OCI-LY7 (cell line): ENCODE measurements at places on chromosomes 13 and 19.
A peak's percentile ranks its signal among the peaks of the same experiment; 100 is the strongest.

DNA sequence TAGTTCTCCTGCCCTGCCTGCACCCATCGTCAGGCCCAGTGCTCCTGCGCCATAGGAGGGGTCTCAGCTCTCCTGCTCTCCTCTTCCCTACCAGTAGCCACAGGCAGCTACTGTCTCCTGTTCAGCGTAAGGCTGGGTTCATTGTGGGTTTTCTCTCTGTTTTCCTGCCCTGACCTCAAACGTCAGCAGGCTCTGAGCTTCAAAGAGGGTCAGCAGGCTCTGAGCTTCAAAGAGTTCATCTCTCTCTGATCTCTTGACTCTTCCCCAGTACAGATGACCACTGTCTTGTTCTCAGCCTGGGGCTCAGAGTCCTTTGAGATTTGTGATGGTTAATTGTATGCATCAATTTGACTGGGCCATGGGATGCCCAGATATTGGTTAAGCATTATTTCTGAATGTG, 4.6 kb upstream of the CPB2 start:
- DNase-seq, result no peak

GRCh38 chr13:75554981-75555380, 5.4 kb downstream of the UCHL3 start:
- DNase-seq, result no peak

- DNase-seq, result no peak
Observed at GRCh38 chr13:51892657-51893056, 30.9 kb downstream of the CCDC70 start.

DNA sequence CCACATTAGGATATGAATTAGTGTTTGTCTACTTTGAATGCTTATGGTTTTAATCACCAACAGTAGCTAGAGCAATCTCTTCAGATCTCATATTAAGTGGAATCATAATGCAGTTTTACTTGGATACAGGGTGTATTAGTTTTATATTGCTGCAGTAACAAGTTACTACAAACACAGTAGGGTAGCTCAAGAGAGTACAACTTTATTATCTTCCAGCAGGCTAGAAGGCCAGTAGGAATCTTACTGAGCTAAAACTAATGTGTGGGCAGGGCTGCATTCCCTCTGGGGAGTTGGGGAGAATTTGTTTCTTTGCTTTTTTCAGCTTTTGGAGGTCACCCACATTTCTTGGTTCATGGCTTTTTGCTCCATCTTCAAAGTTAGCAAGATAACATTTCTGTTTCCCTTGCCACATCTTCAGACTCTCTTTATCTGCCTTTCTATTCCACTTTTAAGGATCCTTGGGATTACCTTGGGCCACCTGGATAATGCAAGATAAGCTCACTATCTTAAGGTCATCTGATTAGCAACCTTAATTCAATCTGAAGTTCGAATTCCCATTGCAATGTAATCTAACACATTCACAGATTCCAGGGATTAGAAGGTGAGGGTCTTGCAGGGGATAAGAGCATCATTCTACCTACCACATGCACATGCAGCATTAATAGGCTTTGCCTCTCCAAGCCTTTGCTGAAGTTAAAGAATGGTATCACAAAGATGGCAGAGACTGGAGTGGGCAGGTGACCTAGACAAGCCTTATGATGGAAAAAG, 134.1 kb upstream of the SLC10A2 start:
- no peak for DNase-seq

- DNase-seq, result no peak
Observed at GRCh38 chr19:48676887-48677286, 4.1 kb upstream of the NTN5 start.

- DNase-seq, result no peak
Observed at GRCh38 chr19:678791-679388, 2.7 kb downstream of the FSTL3 start.

GRCh38 chr19:36401475-36401874, 17.0 kb downstream of the ZFP82 start:
- DNase-seq, result no peak

DNA sequence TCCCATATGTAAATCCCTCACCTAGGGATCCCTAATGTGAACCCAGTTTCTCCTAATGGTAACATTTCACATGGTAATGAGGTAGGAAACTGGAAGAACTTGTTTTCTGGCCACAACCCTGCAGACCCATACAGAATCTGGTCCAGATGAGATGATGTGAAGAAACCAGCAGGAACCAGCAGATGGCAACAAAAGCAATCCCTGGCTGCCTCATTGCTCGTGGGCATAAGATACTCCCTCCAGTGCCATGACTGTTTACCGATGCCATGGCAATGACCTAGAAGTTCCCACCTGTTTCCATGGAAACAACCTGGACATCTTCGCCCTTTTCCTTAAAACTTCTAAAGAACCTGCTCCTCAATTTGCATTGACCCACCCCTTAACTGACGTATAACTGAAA, 1.4 kb upstream of the CD209 start:
- DNase-seq, result no peak

- DNase-seq, result no peak
Observed at GRCh38 chr13:100212904-100213553, 124.1 kb downstream of the PCCA start.

- DNase-seq, result peak; percentile 67
Observed at GRCh38 chr13:41458187-41458760, 924 bp downstream of the RGCC start.

DNA sequence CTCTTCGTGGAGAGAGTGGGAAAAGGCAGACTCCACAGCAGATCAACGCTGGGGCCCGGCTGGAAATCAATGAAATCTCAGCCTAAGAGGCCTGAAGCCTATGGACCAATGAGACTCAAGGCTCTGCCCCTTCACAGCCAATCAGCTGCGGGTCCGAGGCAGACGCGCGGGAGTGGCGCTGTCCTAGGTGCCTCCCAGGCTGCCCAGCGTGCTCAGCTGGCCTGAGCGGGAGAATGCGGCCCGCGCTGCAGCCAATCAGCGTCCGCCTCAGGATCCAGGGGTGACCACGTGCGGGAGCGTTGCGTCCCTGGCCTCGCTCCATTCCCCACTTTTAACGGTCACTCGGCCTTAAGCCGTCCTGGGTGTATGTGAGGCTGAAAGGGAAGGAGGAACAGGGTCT, at the start of gene ZBTB32:
Gene ZBTB32 (plus strand): TSS at position 341 of the 400 bp plus-strand sequence. CDS start 10,069 bp downstream, outside the sequence.
- DNase-seq, result no peak

- no peak for DNase-seq
Observed at GRCh38 chr19:44747739-44748425, 626 bp upstream of the BCL3 start.

- DNase-seq, result no peak
Observed at GRCh38 chr13:44270150-44270549, 103.5 kb upstream of the SERP2 start.

DNA sequence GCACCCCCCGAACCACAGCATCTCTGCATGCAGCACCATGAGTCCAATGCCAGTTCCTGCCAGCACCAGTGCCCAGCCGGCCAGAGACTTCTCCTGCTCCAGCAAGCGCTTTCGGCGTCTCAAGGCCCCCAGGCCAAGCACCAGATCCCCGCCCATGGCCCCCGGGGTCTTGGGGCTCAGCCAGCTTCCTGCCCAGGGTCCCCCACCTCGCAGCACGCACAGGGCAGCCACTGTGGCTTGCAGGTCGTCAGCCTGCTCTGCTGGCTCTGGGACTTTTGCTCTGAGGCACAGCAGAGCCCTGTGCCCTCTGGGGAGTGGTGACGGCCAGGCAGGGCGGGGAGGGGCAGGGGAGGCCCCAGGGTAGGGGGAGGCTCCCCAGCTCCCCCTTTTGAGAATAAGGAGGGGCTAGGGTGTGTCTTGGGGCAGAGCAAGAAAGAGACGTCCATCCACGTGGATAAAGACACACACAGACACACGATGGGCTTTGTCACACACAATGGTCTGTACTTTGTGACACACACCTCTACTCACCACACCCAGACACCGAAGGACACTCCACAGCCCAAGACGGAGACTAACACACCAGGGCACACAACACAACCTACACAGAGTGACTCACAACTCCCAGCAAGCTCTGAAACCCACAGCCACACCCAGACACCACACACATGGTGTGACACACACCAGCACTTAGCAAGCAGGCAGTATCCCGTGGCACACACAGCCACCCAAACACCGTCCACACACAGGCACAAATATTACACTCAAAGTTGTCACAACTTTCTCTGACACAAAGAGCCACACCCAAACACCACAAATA, at the start of gene KCNN4:
Gene KCNN4 (minus strand): TSS at position 268 of the 820 bp plus-strand sequence. CDS start 112 bp downstream, at position 156.
- peak; percentile 77 for DNase-seq

- DNase-seq, result no peak
Observed at GRCh38 chr19:54548806-54549205, 24.8 kb upstream of the LILRA2 start.

DNA sequence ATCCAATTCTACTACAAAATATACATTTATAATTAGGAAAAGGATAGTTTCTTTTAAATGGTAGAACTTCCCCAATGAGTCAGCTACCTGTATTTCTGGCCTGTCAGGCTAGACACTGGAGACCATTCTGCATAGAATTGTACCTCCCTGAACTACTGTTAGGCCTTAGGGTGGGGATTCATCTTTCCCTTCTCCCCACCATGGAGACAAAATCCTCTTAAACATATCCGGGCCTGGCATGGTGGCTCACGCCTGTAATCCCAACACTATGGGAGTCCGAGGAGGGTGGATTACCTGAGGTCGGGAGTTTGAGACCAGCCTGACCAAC, 24.5 kb upstream of the TPT1 start:
- no peak for DNase-seq

DNA sequence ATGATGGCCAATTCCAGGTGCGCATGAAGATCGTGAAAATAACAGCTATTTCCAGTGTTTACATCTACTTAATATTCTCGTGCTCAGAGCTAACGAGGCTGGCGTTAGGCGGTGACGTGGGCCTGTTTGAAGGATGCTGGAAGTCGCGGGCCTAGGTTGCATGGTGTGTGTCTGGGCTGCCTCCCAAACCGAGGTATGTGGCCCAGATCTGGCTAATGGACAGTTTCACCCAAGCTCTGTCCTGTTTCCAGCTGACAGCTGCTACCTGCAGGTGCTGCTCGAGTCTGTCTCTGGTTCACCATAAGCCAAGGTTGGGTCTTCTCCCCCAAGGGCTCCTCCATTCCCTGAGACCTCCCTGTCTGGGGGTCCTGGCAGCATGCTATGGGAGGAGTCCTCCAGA, 40.5 kb upstream of the KCTD15 start:
- no peak for DNase-seq

GRCh38 chr13:40165316-40165932, 501.0 kb downstream of the FOXO1 start:
- no peak for DNase-seq

DNA sequence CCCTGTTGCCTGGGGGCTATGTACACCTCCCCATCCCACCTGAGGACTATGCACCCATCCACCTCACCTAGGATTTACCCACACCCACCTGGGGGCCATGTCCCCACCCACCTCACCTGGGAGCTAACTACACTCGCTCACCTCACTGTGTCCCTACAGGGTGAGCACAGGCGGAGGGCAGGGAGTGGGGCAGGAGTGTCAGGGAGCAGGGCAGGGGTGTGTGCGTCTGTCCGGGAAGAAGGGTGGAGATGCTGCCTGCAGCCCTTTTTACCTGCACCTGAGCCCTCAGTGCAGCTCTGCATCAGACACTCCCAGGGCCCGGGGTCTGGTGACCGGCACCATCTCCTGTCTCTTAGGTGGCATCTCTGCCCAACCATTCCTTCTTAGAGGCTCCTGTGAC, 10.6 kb upstream of the CPAMD8 start:
- DNase-seq, result no peak

DNA sequence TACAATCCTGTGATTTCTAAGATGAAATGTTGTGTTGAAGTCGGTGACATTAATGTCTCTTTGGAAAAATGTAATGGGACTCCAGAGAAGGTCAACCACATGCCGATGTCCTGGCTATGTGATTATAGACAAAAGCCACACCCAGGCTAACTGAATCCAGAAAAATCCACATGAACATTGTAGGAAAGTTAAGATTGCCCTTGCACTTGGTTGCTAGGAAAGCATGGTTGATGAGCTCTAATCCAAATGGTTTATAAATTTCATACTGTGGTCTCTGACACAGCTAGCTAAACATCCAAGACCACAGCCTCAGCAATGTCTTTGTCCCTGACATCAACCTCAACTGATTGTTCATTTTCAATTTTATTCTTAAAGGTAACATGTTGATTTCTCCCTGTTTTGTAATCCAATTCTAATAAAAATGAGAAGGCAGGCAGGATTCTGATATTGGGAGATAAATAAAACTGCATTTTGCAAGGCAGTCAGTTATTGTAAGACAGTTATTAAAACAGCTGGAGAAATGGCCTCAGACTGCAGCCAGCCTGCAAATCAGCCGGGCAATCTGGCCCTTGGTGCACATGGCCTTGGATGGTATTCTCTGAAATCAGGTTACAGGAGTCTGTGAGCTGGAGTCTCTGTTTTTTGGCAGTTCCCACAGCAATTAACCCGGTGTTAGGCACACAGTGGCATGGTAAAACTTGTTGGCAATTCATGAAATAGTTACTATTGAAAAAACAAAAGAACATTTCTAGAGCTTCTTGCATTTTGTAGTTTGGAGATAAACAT, 93.9 kb downstream of the STARD13 start:
- no peak for DNase-seq

DNA sequence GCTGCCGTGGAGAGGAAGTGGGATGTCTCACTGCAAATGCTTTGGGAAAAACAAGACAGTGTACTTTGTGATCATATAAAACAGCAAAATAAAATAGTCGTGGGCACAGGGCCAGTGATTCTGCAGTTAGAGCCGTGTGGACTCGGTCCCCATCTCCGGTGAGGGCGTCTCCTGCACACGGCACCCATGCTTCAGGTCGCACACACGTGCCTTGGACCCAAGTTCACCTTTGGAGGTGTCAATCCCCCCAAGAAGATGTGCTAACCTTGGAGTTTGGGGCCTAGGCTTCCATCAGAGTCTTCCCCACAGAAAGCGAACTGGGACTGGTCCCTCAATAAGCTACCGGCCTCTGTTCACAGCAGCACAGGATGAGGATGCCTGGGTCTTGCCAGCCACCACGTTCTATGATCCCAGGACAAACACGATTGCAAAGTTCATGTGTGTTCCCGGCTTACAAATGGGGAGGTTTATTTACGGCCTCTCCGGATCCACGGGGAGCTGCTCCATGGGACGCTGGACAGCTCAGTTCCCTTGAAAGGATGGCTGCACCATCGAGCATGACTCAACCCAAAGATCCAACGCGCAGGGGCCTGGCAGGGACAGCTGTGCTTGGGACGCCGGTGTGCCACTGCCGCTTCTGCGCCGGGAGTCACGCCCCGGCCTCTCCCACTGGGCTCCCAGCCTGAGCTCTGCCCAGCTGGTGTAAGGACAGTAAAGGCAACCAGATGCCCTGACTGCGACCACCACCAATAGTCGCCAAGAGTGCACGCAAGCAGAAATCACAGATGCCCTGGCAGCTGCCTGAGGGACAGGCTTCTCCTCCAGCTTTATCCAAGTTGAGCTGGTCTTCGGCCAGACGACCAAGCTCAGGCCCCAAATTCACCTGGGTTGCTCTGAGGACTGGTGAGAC, 8.6 kb downstream of the GAS6 start:
- no peak for DNase-seq

- no peak for DNase-seq
Observed at GRCh38 chr13:51311957-51312520, 27.5 kb upstream of the SERPINE3 start.

- peak; percentile 53 for DNase-seq
Observed at GRCh38 chr19:7676376-7676775, 514 bp upstream of the MCEMP1 start.

- no peak for DNase-seq
Observed at GRCh38 chr19:18156841-18157464, 4.0 kb downstream of the PIK3R2 start.

GRCh38 chr13:111911754-111912452, 155.0 kb upstream of the SOX1 start:
- no peak for DNase-seq
